ENCODE measurements at places on chromosomes 11 and 22.

DNA sequence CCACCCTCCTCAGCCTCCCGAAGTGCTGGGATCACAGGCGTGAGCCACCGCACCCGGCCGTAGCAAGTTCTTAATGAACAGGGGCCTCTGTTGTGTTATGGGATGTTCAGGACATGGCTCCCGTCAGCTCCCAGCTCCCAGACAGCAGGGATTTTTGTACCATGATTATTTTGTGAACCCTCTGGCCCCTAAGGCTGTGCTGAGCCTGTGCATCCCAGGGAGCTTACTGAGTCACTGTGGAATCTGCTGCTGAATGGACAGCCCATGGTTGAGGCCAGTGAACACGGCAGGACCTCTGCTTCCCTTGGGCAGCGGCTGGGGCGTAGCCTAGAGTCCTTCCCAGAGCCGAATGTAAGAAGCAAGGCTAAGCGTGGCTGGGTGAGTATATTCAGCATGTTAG is 245.2 kb downstream of the NTM start:
- DNase-seq, result no peak

DNA sequence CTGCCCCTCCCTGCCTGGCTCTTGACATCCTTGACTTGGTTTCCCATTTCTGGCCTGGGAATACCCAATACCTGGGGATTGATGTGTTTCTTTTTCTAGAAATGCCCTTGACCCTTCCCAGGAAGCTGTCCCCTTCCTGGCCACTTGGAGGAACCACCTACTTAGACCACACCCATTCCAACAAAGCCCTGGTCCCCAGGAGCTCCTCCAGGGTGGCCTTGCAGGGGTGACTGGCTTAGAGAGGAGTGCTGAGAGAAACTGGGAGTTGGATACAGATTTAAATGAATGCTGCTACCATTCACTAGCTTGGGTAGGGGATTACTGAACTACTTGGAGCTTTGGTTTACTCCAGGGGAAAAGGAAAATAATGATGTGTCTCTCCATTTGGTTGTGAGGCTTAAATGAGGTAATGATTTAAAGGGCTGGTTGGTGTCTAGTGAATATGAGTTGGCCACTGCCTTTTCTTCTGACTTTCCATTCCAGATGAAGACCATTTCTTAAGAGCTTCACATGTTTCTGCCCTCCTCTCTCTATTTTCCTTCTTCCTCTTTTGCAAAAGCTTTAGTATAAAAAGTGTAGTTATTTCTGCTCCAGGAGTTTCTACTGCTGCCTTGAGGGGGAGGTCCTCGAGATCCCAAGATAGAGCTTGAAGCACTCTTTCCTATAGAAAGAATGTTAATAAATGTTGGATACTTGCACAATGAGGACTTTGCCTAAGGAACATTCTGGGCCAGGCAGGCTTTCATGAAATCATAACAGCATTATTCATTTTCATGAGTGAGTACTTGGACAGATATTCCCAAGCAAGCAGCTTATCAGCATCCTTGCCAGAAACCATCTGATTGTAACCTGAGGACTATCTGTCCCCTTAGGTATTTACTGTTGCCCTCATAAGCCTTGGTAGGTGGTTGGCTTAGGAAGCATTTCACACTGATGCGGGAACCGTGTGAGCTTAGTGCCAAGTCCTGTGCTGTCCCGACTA is 22.4 kb downstream of the PANX1 start:
- no peak for DNase-seq

DNA sequence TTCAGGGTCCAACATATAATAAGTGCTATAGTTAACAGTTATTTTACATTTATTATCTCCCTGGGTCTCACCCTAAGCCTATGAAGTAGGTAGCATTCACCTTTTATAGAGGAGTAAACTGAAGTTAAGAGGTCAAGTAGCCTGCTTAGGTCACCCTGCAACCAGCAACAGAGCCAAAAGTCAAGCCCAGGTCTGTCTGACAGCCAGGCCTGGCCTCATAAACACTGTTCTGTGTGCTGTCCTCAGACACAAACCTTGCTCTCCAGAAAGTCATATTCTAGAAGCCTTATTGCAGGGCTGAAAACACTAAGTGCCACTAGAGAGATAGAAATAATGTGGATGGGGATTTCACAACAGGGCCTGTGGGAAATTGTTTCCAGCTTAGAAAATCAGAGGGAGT is 59.3 kb downstream of the BDNF start:
- DNase-seq, result no peak

- no peak for DNase-seq
Observed at GRCh38 chr11:120569861-120570260, 58.3 kb downstream of the GRIK4 start.

- DNase-seq, result no peak
Observed at GRCh38 chr22:47602732-47603131, 840.3 kb downstream of the TBC1D22A start.

DNA sequence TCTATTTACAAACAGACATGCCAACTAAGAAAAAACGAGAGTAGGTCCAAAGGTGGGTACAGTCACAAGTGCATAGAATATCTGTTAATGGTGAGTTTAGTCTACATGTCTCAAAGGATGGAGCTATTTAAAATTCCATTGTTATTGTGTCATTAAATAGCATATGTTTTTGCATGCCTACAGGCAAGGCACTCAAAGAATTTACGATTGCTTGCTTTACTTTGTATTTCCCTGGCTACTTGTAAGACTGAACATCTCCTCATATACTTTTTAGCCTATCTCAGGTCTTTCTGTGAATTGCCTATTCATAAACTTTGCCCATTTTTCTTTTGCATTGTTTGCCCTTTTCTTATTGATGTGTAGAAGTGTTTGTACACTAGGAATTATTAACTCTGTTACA is 39.7 kb downstream of the DEUP1 start:
- DNase-seq, result no peak

DNA sequence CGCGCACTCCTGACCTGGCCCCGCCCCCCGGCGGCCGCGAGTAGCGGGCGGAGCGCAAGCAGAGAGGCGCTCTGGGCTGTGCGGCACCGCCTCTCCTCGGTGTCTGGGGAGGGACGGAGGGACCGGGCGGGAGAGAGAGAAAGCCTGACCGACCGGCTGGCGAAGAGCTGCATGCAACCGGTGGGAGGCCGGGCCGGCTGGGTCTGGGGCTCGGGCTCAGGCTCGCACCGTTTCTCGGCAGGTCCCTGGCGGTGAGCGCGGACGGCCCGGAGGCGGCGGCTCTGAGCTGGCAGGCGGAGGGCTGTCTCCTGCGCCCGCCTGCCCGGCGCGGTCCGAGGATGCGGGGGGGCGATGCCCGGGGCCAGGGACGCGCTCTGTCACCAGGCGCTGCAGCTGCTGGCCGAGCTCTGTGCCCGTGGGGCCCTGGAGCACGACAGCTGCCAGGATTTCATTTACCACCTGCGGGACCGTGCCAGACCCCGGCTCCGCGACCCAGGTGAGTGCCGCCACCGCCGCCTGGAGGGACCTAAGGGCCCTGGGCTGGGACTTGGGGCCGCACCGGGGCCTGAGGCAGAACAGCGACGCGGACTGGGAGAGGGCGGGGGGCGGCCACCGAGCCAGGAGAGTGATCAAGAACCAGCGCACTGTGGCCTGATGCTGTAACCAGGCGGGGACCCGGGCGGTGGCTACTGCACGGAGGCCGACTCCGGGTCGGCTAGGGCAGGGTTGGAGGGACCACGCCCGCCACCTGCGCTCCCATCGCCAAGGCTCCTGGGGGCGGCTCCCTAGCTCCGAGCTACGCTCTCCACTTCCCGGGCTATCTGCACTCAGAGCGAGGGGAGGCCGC is at the start of gene SYT9:
Gene SYT9 (plus strand): TSS at position 69 of the 847 bp plus-strand sequence. CDS start 283 bp downstream, at position 352.
- no peak for DNase-seq

- DNase-seq, result no peak
Observed at GRCh38 chr11:81246941-81247340, 1486.7 kb downstream of the FAM181B start.

GRCh38 chr22:42754658-42755057 is 34.0 kb upstream of the A4GALT start:
- peak; percentile 44 for DNase-seq

- no peak for DNase-seq
Observed at GRCh38 chr11:9732453-9732852, 68.6 kb downstream of the SWAP70 start.

GRCh38 chr11:103920449-103920848 is 116.0 kb upstream of the DDI1 start:
- no peak for DNase-seq
